ENCODE measurements at places on chromosomes 1 and 21. TPM values are rescaled to one million over a fixed set of nuclear protein-coding genes. Genes with fewer than 3 reads are reported as not detected.

GRCh38 chr1:118250232-118250631 is 65.2 kb upstream of the SPAG17 start:
- no peak for ATAC-seq

TRIM62 gene
- 6.5 TPM for total RNA-seq

SYT6 gene
- total RNA-seq: not detected

CRABP2 gene
- 4.4 TPM for total RNA-seq

DNA sequence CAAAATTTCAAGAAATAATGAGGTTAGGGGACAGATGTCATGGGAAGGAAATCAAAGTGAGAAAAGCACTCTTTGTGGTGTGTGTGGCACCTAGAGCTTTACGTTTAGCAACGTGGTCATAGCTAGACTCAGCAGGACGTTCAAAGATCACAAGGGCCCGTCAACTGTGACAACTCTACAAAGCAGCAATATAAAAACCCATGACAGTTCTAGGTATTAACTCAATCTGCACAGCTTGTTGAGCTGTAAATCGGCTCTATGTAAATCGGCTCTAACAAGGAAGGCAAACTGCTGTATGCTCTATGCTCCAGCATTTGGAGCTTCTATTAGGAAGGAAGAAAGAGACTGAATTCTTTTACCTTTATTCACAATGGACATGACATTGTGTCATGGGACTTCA is 64.8 kb downstream of the TP53BP2 start:
- no peak for ATAC-seq

- no peak for ATAC-seq
Observed at GRCh38 chr1:155809088-155809487, 47.9 kb downstream of the GON4L start.

DFFB gene
- total RNA-seq: 18.5 TPM

LAPTM5 gene
- total RNA-seq: 316 TPM

GRCh38 chr1:88867743-88868521 is 23.4 kb downstream of the GTF2B start:
- ATAC-seq: peak; percentile 78

- no peak for ATAC-seq
Observed at GRCh38 chr1:84704872-84705417, 14.7 kb upstream of the SSX2IP start.

DNA sequence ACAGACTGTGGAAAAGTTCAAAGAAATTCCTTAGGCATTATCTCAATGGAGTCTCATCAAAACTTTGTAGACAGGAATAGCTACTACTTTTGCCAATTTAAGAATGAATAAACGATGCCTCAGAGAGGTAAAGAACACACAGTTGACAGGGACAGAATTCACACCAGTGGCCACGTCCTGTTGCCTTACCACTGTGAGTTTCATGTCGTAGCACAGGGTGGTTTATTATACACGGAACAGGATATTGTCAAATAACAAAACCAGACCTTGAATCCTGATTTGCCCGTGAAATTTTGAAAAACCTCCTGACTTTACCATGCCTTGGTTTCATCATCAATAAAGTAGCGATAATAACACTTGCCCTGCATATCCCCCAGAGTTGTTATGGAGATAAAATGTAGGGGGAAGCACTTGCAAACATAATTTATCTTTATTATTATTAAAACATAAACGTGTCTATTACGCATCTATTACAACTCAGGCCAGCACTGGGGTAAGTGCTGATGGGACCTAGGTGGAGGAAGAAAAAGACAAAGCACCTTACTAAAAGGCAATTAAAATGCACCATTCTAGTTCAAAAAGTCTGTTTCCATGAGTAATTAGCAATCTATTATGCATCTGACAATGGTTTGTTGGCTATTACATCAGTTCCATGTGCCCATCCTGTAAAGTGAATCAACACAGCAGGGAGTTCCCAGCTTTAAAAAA is 408.1 kb upstream of the RUNX1 start:
- ATAC-seq: no peak

UBXN10 gene
- total RNA-seq: 0.37 TPM

DNA sequence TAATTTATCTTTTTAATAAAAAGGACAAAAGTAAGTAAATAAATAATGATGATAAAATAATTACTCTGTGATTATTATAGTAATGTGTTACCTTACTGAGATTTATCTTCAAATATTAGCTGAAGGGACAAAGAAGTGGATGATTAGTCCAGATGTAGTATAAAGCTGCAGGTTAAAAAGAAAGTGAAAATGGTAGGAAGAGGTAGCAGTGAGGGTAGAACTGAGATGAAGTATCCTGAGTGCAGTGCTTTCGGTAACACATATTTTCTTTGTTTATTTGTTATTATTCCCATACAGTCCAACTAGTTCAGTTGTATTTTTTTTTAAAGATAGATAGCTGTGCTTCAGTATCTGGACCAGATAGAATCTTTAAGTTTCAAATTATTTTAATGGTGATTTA is 1203.5 kb downstream of the NCAM2 start:
- ATAC-seq: no peak

- no peak for ATAC-seq
Observed at GRCh38 chr21:15370462-15370975, 305.7 kb upstream of the NRIP1 start.

SPRR3 gene
- not detected for total RNA-seq

DNA sequence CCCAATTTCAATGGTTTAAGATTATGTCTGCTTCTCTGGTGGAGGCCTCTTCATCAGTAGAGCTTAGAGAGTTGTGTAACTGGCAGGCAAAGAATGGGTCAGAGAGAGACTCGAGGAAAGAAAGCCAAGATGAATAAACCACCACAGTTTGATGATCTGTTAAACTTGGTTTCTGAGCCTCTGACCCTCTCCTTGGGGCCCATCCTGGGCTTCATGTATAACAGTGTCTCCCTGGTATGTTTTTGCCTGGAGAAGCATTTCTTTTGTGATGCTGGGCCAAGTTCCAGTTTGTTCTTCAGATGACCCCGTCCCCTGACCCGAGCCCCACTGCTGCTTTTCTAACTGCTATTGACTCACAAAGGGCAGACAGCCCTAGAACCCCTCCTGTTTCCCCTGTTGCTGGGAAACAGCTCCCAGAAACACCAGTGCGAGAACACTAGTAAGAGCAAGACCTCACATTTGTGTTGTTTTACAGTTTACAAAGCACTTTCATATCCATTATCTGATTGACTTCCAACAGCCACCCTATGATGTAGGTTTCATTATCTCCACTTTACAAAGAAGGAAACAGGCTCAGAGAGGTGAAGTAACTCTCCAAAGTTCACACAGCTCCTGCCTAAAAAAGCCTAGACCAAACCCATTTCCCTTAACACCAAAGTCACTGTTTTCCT is 9.0 kb downstream of the CD2 start:
- ATAC-seq: peak; percentile 54

CGN gene
- 2.7 TPM for total RNA-seq

FUBP1 gene
- total RNA-seq: 183 TPM

GRCh38 chr1:157700732-157701131 is at the start of gene FCRL3:
Gene FCRL3, minus strand, starts transcription at chr1:157700769. Its CDS starts 280 bp downstream, at chr1:157700489.
- ATAC-seq: peak; percentile 54

- ATAC-seq: no peak
Observed at GRCh38 chr21:35637431-35637830, 422.9 kb downstream of the SETD4 start.

DNA sequence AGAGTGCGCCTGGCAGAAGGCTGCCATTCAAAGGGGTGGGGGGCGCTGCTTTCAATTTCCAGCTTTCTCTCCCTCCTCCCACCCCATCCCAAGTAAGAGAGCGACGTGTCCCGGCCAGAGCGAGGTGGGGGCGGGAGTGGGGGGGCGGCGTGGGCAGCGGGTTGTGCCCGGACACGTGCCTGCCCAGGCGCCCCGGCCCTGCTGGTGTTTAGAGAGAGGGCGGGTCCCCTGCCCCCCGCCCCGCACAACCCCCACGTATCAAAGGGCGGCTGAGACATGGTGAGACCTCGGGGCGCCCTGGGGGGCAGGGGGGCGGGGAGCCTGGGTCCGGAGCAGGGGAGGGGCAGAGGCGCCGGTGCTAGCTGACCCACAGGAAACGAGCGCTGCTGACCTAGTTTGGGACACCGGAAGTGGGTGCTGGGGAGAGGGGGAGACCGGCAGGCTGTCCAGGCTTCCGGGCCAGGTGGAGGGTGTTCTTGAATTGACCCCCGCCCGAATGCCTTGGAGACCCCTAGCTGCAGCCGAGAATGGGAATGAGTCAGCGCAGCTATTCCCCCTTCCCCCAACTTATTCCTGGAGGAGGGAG is 1.3 kb downstream of the ZBTB7B start:
- no peak for ATAC-seq

DNA sequence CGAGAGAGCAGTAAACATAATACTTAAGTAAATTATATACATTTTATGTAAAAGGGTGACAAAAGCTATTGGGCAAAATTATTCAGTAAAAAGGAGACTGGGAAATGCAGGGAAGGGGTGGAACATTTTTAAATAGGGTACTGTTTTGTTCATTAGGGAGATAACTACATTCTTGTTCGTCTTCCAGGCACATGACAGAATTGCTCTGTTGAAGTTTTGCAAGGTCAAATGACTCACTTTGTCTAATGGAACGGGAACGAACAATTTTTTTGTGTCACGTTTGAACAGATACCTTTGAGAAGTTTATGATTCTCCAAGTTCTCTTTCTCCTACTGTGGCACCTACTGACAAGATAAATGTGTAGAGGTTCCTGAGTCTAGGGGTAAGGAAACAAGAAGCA is 382.3 kb upstream of the ZRANB2 start:
- no peak for ATAC-seq

DNA sequence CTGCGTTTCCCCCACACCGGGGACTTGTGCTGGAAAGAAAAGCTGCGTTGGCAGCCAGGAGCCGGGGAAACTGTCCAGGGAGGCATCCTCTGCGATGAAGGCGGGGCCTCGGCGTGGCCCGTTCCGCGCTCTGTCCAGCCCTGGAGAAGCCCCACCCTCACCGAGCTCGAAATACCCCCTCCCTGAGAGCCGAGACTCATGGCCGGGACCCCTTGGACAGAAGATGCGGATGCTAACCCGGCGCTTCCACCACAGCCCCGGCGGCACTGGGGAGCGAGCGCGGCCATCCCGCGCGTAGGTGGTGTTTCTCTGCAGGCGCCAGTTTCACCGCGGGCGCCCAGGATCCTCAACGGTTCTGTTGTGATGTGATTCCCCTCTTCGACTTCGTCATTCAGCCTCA is 31.6 kb downstream of the PDE9A start:
- ATAC-seq: peak; percentile 11

AK4 gene
- 142 TPM for total RNA-seq

OR2T12 gene
- total RNA-seq: not detected

PRMT2 gene
- total RNA-seq: 108 TPM

DNA sequence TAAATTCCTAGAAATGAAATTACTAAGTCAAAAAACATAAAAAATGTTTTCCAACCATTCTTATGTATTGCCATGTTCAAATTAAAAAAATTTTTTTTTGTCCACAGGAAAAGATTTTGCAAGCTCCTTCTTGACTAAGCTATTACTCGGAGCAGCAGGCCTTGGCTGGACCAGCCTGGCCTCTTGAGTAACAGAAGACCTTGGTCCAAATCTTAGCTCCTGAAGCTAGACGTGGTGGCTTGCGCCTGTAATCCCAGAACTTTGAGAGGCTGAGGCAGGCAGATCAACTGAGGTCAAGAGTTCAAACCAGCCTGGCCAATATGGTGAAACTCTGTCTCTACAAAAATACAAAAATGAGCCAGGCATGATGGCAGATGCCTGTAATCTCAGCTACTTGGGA is 77.6 kb downstream of the CLSTN1 start:
- no peak for ATAC-seq

GRCh38 chr1:203035111-203036000 is 9.1 kb downstream of the PPFIA4 start:
- no peak for ATAC-seq

Data from activated T-helper 17 cell treated with anti-CD3 and anti-CD28 coated beads, Interleukin-2, amount 50 U/mL, for 72 hours (primary cell).